ENCODE measurements at places on chromosomes 12 and 14. TPM values are rescaled to one million over a fixed set of nuclear protein-coding genes. Genes with fewer than 3 reads are reported as not detected.

GDF11 gene
- total RNA-seq = 8.6 TPM

CPNE6 gene
- total RNA-seq = 46.2 TPM

LHX5 gene
- total RNA-seq = under 0.01 TPM

C14orf39 gene
- total RNA-seq = under 0.01 TPM

NOVA1 gene
- 47.9 TPM for total RNA-seq

EXOC3L4 gene
- not detected for total RNA-seq

TBPL2 gene
- total RNA-seq = not detected

KLRK1 gene
- 0.25 TPM for total RNA-seq

CAPZA3 gene
- total RNA-seq = not detected

RPGRIP1 gene
- total RNA-seq = not detected

DHH gene
- total RNA-seq = under 0.01 TPM

MYO1H gene
- 0.25 TPM for total RNA-seq

NPAS3 gene
- total RNA-seq = 24.1 TPM

OR4E2 gene
- not detected for total RNA-seq

KRT2 gene
- total RNA-seq = not detected

RNASE3 gene
- not detected for total RNA-seq

FAIM2 gene
- total RNA-seq = 24.6 TPM

CLEC1B gene
- not detected for total RNA-seq

RNASE7 gene
- not detected for total RNA-seq

MYL6 gene
- 442 TPM for total RNA-seq

OR6C68 gene
- not detected for total RNA-seq

UNC79 gene
- total RNA-seq = 33.9 TPM

SERPINA10 gene
- not detected for total RNA-seq

BCL2L2 gene
- total RNA-seq = 11.1 TPM

LEMD3 gene
- 58.8 TPM for total RNA-seq

PTPRR gene
- 12.8 TPM for total RNA-seq
